Activated naive CD8-positive, alpha-beta T cell treated with anti-CD3 and anti-CD28 coated beads, Interleukin-2, amount 10 ng/mL, durations not matched to agents 7 days and 5 days (primary cell): ENCODE measurements at places on chromosomes 13 and 19. TPM values are rescaled to one million over a fixed set of nuclear protein-coding genes. Genes with fewer than 3 reads are reported as not detected.

The FCAR gene
- not detected for total RNA-seq

The ZNF566 gene
- total RNA-seq = 14.1 TPM

The OR7G2 gene
- not detected for total RNA-seq

The DIRAS1 gene
- not detected for total RNA-seq

The BCAM gene
- total RNA-seq = not detected

GRCh38 chr19:47998800-47999199, 4.4 kb downstream of the ELSPBP1 start:
- peaks cover 4% of the 10 kb centered on the region for H3K27me3 ChIP-seq
- H3K27ac ChIP-seq = no peak overlapping the region
- H3K36me3 ChIP-seq = no peaks in the 10 kb centered on the region
- H3K4me3 ChIP-seq = no peak overlapping the region
- no peaks in the 10 kb centered on the region for H3K4me1 ChIP-seq

GRCh38 chr13:84744203-84744602, 861.9 kb upstream of the SLITRK1 start:
- DNase-seq = no peak
- no peaks in the 10 kb centered on the region for H3K36me3 ChIP-seq
- no peak overlapping the region for H3K4me3 ChIP-seq
- no peaks in the 10 kb centered on the region for H3K27me3 ChIP-seq

DNA sequence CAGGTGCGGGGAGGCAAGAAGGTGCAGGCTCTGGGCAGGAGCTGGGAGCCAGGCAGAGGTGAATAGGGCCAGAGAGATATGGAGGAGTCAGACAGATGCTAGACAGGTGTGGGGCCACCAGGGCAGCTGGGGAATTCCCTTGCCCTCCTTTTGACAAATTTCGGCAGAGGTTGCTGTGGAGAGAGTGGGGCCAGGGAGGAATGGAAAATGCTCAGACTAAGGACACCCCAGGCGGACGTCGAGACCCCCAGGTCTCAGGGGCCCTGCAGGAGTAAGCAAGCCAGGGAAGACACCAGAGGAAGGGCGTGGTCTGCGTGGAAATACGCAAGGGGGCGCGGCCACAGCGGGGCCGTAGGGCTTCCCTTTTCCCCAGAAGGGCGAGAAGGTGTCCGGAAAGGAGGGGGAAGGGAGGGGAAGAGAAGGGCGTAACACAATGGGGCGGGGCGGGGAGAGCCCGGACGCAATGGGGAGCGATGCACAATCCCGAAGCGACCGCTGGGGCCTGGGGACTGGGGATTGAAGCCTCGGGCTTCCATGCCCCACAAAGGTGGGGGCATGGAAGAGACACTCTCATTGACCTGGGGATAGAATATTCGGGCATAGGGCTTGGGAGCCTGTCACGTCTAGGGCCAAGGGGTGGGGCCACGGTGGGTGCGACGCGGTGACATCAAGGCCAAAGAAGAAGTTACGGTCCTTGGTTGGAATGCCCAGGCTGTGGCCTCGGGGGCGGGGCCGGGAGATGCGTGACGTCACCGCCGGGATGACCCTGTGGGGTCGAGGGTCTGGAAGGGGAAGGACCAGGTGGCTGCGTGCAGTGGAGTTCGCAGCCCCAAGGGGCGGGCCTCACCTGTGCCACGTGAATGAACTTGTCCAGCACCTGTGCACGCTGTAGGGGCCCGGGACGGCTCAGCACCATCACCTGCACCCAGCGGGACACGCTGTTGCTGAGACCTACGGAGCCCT, 8.2 kb downstream of the RASGRP4 start:
- peak overlapping the region; percentile 77 for H3K4me3 ChIP-seq
- H3K4me1 ChIP-seq = peaks cover 17% of the 10 kb centered on the region
- DNase-seq = peak; percentile 75
- peaks cover 2% of the 10 kb centered on the region for H3K27me3 ChIP-seq
- H3K27ac ChIP-seq = peak overlapping the region; percentile 82
- H3K36me3 ChIP-seq = no peaks in the 10 kb centered on the region

DNA sequence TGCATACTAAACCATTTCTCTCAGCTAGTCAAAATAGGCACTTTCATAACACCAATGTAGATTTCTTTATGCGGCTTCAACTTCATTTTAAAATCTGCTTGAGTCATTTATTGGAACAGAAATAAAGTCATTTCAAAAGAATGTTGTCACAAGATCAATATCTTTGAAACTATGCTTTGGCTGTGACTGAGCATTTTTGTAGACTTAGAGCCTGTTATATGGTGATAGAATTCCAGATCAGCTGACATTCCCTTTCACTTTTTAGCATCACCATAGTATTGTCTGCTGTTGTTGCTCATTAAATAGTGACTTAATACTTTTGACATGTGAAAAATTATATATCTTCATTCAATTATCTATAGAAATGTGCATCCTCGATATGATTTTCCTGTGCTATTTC, 279.2 kb upstream of the PRR20A start:
- no peaks in the 10 kb centered on the region for H3K27me3 ChIP-seq
- DNase-seq = no peak
- H3K4me3 ChIP-seq = no peak overlapping the region
- no peaks in the 10 kb centered on the region for H3K36me3 ChIP-seq
- no peaks in the 10 kb centered on the region for H3K4me1 ChIP-seq
- no peak overlapping the region for H3K27ac ChIP-seq

GRCh38 chr19:49894011-49894664, 2.5 kb downstream of the IL4I1 start:
- DNase-seq = no peak
- peaks cover 25% of the 10 kb centered on the region for H3K4me1 ChIP-seq
- no peaks in the 10 kb centered on the region for H3K27me3 ChIP-seq
- no peak overlapping the region for H3K27ac ChIP-seq

DNA sequence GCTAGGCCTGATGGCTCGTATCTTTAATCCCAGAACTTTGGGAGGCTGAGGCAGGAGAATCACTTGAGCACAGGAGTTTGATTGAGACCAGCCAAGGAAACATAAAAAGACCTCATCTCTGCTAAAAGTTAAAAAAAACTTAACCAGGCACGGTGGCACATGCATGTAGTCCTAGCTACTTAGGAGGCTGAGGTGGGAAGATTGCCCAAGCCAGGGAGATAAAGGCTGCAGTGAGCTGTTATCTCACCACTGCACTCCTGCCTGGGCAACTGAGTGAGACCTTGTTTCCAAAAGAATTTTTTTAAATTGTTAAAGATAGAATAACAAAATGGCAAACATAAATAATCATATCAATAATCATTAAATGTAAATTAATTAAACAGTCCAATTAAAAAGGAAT, 365.8 kb downstream of the MTUS2 start:
- H3K36me3 ChIP-seq = no peaks in the 10 kb centered on the region
- no peak overlapping the region for H3K4me3 ChIP-seq
- no peak for DNase-seq
- no peak overlapping the region for H3K27ac ChIP-seq

GRCh38 chr19:30688696-30689095, 316.5 kb downstream of the ZNF536 start:
- peaks cover 41% of the 10 kb centered on the region for H3K27me3 ChIP-seq
- no peaks in the 10 kb centered on the region for H3K36me3 ChIP-seq
- H3K27ac ChIP-seq = no peak overlapping the region
- no peak overlapping the region for H3K4me3 ChIP-seq

DNA sequence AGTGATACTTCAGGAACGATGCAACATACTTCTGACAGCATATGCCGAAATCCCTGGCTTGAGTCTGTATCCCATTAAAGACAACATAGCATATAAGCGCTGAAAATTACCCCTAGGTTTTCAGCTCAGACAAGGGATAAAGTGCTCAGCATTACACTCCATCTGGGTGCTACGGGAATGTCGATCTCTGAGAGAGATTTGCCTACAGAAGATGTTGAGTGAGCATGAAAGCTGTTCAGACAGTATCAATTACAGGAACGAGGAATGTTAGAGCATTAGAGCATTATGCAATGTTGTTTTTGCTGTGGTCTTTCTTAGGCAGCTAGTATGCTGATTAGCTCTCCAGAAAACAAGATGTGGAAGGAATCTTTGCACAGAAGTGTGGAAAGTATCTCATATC, 484.5 kb downstream of the LIG4 start:
- H3K4me1 ChIP-seq = no peaks in the 10 kb centered on the region
- DNase-seq = no peak
- no peaks in the 10 kb centered on the region for H3K36me3 ChIP-seq
- H3K4me3 ChIP-seq = no peak overlapping the region

DNA sequence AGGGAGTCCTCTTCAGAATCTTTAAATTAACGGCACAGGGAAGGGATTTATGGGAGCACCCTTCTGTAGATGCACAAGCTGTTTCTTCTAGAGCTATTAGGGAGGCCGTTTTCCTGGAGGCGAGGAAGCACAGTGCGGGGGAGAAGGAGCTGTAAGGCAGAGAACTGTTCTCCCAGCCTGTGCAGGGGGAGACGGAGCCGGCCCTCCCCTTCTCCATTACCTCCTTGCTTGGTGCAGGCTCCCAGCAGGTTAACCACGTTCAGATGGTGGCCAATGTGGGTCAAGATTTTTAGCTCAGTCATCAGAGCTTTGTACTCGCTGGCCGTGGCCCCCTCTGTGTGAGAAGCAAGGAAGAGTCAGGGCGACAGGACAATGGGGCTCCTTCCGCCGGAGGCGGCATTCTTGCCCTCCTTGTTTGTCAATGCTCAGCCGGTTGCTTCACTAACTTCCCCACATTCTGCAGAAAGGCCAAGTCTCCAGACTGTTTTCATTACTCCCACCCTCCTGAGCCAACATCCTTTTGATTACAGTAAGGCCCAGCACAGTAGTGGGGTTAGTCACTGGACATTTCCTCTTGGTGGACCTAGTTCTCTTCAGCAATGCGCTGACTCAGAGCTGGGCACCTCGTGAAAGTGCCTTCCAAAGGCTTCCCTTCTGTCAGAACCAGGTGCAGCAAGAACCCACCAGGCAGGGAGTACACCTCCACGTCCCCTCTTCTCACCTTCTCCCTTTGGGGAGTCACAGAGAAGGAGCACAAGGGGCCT, 165.4 kb downstream of the FLT1 start:
- peaks cover 4% of the 10 kb centered on the region for H3K4me1 ChIP-seq
- no peaks in the 10 kb centered on the region for H3K27me3 ChIP-seq
- no peak for DNase-seq
- H3K27ac ChIP-seq = no peak overlapping the region
- H3K4me3 ChIP-seq = no peak overlapping the region

- no peaks in the 10 kb centered on the region for H3K4me1 ChIP-seq
- no peaks in the 10 kb centered on the region for H3K36me3 ChIP-seq
- H3K27me3 ChIP-seq = peaks cover 10% of the 10 kb centered on the region
- no peak for DNase-seq
Measured at GRCh38 chr13:77548095-77548494, 12.6 kb downstream of the SCEL start.

- no peak overlapping the region for H3K4me3 ChIP-seq
- peaks cover 20% of the 10 kb centered on the region for H3K4me1 ChIP-seq
- DNase-seq = no peak
- no peaks in the 10 kb centered on the region for H3K27me3 ChIP-seq
Measured at GRCh38 chr13:52447815-52448552, 2.5 kb downstream of the VPS36 start.

DNA sequence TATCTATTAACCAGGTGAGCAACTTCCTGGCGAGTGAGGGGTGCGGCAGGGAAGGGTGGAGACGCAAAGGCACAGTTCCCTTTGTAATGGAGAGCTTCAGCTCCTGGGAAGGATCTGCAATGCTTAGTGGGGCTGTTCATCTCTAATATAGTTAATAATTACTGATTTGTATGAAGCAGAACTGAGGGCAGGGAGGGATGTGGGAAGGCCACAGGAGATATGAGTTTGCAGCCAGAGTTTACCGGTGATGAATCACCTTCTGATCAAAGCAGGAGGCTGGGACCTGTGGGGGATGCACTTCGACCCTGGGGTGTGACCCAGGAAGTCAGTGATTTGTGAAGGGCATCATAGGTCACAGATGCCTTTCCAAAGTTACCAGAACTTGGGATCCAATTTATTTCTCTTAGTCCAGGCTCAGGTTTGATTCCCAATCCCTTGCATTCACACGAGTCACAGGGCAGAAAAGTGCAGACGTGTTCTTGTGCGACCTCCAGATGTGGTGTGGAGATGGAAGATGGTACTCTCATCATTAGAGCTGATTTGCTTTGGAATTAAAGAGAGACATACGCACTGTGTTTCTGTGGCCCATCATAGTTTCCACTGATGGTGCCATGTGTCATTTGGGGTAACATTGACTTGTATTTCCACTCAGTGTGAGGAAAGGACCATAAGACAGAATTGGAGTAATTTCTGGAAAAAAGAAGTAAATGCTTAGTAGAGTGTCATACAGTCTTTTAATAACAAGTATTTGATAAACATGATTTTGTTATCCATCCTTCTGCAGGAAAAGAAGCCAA, 55.0 kb downstream of the LRCH1 start:
- no peak for DNase-seq
- no peaks in the 10 kb centered on the region for H3K27me3 ChIP-seq
- H3K27ac ChIP-seq = no peak overlapping the region
- peaks cover 4% of the 10 kb centered on the region for H3K36me3 ChIP-seq
- H3K4me3 ChIP-seq = no peak overlapping the region
- peaks cover 39% of the 10 kb centered on the region for H3K4me1 ChIP-seq

DNA sequence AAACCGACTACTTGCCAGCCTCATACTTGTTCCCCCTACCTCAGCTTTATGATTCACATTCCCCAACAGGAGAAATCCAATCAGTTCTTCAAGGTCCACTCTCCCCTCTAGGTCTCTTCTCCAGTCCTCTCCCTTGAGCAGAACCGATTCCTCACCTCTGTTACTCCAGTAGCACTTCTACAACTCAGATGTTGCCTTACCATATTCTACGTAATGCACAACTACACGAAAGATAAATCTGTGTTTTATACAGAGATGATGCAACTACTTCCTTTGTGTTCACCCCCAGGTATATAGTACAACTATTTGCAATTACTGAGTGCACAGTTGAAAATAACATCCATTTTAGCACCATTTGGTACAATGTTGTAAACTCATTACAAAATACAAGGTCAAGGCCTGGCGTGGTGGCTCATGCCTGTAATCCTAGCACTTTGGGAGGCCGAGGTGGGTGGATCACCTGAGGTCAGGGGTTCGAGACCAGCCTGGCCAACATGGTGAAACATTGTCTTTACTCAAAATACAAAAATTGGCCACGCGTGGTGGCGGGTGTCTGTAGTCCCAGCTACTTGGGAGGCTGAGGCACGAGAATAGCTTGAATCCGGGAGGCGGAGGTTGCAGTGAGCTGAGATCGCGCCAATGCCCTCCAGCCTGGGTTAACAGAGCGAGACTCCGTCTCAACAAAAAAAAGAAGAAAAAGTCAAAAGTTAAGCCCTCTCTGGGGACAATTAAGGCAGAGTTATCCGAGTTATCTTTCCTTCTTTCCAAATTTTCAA, 2.8 kb upstream of the WBP4 start:
- H3K27ac ChIP-seq = peak overlapping the region; percentile 39
- DNase-seq = no peak
- peak overlapping the region; percentile 97 for H3K4me3 ChIP-seq
- H3K27me3 ChIP-seq = no peaks in the 10 kb centered on the region
- peaks cover 7% of the 10 kb centered on the region for H3K36me3 ChIP-seq
- H3K4me1 ChIP-seq = peaks cover 61% of the 10 kb centered on the region

GRCh38 chr13:67860315-67860714, 630.2 kb upstream of the PCDH9 start:
- H3K27ac ChIP-seq = no peak overlapping the region
- H3K4me1 ChIP-seq = no peaks in the 10 kb centered on the region
- DNase-seq = no peak

- peaks cover 35% of the 10 kb centered on the region for H3K4me1 ChIP-seq
- no peaks in the 10 kb centered on the region for H3K36me3 ChIP-seq
- H3K27ac ChIP-seq = peak overlapping the region; percentile 81
- peak; percentile 31 for DNase-seq
- H3K27me3 ChIP-seq = peaks cover 14% of the 10 kb centered on the region
Measured at GRCh38 chr13:32585550-32586079, 637 bp upstream of the PDS5B start.
